ENCODE measurements at places on chromosomes 16 and 17. TPM values are rescaled to one million over a fixed set of nuclear protein-coding genes. Genes with fewer than 3 reads are reported as not detected.

Gene MAPT
- not detected for total RNA-seq

Gene CES5A
- not detected for total RNA-seq

Gene BIRC5
- total RNA-seq, result 108 TPM

Gene KRT13
- not detected for total RNA-seq

Gene TMEM100
- total RNA-seq, result not detected

Gene XYLT2
- total RNA-seq, result 26.0 TPM

Gene TVP23A
- not detected for total RNA-seq

Gene PGS1
- 51.0 TPM for total RNA-seq

Gene KRT31
- total RNA-seq, result not detected

Gene HOXB7
- total RNA-seq, result 0.87 TPM

Gene ITGA2B
- total RNA-seq, result 0.82 TPM

Gene CDRT15
- not detected for total RNA-seq

Gene PIPOX
- total RNA-seq, result 1.5 TPM

Gene NBR1
- 41.3 TPM for total RNA-seq

Gene ZACN
- total RNA-seq, result 0.18 TPM

Gene IL32
- total RNA-seq, result 1,884 TPM

Gene HS3ST6
- total RNA-seq, result not detected

Gene TNFAIP1
- 19.7 TPM for total RNA-seq

Gene PRR29
- total RNA-seq, result 1.3 TPM

Gene CHP2
- total RNA-seq, result not detected

Gene SCN4A
- not detected for total RNA-seq

Gene TBC1D3G
- not detected for total RNA-seq

Gene MT1M
- not detected for total RNA-seq

Gene SLC6A2
- total RNA-seq, result not detected

Gene PIGW
- 8.0 TPM for total RNA-seq

Gene NKD1
- 0.44 TPM for total RNA-seq

Gene TBC1D3K
- total RNA-seq, result not detected

Gene SGCA
- not detected for total RNA-seq

Gene ALDH3A1
- total RNA-seq, result not detected

Gene CD19
- 0.68 TPM for total RNA-seq

Gene OTOP3
- not detected for total RNA-seq

Gene KRT16
- not detected for total RNA-seq

Gene GCGR
- total RNA-seq, result not detected

Gene TPSAB1
- total RNA-seq, result not detected

Gene STX1B
- 1.7 TPM for total RNA-seq

Gene IL21R
- total RNA-seq, result 24.2 TPM

Gene ASPA
- total RNA-seq, result not detected

Gene SLC5A11
- total RNA-seq, result not detected

Gene GPR179
- 0.08 TPM for total RNA-seq

Gene PRSS53
- 5.3 TPM for total RNA-seq

All from activated CD8-positive, alpha-beta T cell treated with anti-CD3 and anti-CD28 coated beads, Interleukin-2, amount 10 ng/mL, durations not matched to agents 7 days and 5 days (primary cell).